Stomach (tissue), 19 donors: ENCODE measurements at places on chromosomes 2 and 18. TPM values are rescaled to one million over a fixed set of nuclear protein-coding genes. Genes with fewer than 3 reads are reported as not detected.

GRCh38 chr18:75915941-75916623 lies 488.6 kb upstream of the SMIM21 start:
- peak; percentile 87 for DNase-seq

STRN gene
- total RNA-seq, result 34.9 TPM

GRCh38 chr2:16908656-16909055 lies 243.0 kb upstream of the CYRIA start:
- DNase-seq, result no peak

DNA sequence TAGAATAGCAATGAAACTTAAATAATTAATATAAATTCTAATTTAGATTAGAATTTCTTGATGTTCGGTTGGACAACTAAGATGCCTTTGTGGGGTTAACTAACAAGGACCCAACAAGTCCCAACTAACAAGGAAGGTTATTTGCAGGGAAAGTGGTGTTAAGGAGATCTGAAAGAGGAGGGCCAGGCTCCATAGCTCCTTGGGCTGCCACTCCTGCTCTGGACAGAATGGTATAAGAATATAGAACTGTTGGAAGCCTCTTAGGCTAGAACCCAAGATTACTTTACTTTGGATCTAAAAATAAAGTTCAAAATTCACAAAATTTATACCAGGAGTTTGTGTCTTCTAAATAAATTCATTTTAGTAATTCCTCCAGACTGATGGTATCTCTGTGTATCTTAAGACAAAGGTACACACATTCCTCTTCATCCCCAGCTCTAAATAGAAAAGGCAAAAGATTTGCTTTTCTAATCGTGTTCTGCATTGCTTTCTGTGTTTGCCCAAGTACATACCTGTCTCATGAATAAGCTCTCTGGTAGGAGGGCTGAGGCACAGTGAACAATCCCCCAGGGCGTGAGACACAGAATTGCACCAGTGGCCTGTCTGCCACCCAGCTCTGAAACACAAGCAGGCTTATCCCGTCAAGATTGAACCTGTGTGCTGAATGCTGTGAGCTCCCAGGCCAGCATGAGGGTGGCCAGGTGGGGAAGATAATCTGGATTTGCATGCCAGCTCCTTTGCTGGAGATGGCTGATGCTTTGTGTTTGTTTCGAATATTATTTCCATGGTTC lies 176.0 kb downstream of the ACKR3 start:
- DNase-seq, result no peak

WNT10A gene
- not detected for total RNA-seq

DNA sequence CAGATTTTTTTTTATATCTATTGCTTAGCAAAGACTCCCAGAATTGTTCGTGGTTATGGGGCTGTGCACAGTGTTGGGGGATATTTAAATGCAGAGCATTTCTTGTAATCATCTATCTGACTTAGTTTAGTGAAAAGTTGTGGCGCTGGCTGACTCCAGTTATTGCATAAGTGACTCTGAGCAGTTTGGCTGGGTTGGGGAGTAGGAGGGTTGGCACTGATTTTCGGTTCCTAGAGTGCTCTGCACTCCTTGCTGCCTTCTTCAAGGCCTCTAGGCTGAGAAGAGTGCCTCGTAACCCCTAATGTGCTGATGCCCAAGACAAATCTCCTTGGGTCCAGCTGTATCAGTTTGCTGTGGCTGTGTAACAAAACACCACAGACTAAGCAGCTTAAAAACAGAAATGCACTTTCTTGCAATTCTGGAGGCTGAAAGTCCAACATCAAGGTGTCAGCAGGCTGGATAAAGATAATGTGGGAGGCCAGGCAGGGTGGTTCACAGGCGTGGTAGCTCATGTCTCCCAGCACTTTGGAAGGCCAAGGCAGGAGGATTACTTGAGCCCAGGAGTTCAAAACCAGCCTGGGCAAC lies 6.5 kb upstream of the IMPA2 start:
- no peak for DNase-seq
